ENCODE measurements at places on chromosomes 1 and 21.

- no peak for DNase-seq
Measured at GRCh38 chr1:169132512-169133227, 26.2 kb downstream of the ATP1B1 start.

DNA sequence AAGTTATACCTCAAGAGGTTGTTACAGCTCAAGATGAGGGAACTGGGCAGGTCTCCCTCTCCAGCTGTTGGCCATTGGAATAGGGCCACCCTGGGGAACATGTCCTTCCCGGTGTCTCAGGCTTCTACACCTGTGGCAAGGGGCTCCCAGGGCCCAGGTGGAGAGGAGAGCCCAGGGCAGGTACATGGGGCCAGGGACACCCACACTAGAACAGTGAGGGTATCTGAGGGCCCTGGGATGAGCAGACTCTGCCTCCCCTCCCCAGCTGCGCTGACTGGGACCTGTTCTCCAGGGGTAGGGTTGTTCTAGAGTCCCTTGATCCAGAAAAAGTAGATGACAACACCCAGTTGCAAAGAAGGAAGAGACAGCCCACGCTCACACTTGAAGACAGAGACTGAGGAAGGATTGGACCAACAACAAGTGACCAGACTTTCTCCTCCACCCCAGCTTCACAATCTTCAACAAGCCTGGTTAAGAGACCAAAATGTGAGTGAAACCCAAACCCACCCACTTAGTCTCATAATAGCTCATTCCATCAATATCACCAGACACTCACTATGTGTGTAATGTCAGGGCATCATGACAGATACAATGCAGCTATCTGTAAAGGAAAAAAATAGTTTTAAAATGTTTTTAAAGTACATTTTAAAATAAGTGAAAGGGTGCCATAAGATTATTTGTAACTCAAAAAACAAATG lies 439.3 kb downstream of the NPHP4 start:
- DNase-seq = no peak

DNA sequence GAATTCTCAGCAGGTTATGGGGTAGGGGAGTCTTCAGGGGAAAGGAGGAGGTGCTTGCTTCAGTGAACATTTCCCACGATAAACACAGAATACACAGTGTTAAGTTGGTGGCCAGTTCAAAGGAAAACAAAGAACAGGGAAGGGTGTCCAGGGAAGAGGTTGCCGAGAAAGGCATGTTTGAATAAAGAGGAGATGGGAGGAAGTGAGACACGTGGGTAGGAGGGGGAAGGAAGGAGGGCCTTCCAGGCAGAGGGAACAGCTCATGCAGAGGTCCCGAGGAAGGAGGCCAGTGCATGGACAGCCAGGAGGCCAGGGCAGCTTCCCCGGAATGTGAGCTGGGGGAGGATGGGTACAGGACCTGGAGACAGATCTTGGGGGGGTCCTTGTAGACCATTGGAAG lies 130.3 kb upstream of the TMEM51 start:
- no peak for DNase-seq

DNA sequence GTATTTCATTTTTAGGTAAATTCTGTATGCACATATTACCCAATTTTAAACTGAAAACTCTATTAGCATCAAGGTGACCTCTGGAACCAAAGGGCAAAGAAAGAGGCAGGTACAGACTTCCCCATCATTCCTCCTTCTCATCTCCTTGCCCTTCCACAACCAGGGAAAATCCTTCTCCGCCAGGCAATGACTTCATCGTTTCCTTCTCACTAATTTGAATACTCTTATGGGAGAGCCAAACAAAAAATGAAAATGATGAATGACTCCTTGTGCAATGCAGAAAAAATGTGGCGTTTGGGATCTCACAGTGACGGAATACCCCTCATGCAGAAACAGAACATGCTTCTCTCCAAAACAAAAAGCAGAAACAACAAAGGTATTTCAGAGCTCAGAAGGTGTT lies 83.7 kb downstream of the HLCS start:
- no peak for DNase-seq

GRCh38 chr1:32332290-32333079 lies 3.5 kb downstream of the MARCKSL1 start:
- DNase-seq = no peak

GRCh38 chr21:26087223-26087918 lies 83.2 kb downstream of the APP start:
- DNase-seq = no peak

DNA sequence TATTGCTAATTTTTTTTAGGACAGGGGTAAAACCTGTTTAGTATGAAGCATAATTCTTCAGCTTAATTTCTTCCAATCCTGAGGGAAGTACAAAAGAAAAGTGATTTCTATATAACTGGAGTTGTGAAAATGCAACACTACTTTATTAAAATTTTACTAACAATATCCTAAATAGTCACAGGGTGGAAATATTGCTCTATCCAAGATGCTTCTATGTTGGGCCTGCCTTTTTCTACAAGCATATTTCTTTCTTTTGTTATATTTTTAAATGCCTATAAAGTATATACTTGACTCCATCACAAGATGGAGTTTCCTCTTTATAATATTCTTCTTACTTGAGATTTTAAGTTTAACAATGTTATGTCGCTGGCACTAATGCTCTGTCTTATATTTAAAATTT lies 37.9 kb downstream of the DTL start:
- DNase-seq = no peak

DNA sequence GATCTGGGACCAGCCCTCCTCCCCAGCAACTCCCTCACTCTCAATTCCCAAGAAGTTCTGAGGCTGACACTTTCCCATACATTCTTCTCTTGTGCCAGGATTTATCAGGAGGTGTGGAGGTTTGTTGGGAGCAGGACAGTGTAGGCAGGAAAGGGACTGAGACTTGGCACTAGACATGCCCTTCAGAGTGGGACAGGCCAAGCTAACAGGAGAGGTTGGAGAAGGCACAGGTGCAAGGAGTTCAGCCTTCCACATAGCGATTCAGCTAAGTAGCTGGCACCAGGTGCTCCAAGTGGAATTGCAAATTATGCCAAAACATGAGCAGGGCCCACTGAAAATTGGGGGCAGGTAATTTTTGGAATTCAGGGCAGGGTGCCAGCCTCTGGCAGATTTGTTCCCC lies 83.0 kb upstream of the DUSP10 start:
- DNase-seq = no peak

GRCh38 chr1:51525295-51525694 lies 6.2 kb upstream of the EPS15 start:
- no peak for DNase-seq

DNA sequence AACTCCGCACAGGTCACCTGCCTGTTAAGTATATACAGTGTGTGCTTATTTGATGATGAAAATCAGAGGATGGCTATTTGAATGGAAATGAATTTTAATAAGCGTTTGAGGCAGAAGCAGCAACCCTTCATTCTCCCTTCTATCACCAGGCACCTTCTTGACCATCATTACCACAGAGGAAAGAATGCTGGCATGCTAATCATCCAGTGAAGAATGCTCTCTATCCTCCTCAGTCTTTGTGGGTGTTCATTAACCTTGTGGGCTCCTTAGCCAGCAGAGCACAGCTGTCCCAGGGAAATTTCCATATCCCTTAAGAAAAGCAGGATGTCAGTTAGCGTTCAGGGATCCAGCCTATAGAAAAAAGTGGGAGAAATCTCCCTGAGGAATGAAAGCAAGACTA lies 428.0 kb upstream of the CAMK1G start:
- DNase-seq = no peak

- no peak for DNase-seq
Measured at GRCh38 chr1:179591592-179592580, at the start of gene TDRD5. Gene TDRD5, plus strand, starts transcription at chr1:179591832. Its CDS starts 784 bp downstream, at chr1:179592616.

DNA sequence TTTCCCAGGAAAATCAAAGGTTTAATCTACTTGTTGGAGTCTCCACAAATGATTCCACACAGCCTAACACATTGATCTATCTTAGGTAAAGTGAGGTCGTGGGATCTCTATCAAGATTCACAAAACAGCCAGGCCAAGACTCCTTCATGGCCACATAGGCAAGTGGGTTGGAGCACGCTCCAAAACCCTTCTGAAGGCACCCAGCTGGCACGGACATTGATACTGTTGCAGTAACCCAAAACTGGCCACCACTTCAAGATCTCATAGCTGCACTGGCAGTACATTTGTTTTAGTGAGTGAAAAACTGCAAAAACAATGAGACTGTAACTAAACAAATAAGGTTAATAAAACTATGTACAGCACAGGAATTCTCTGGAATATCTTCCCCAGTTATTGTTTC lies 61.9 kb downstream of the COLGALT2 start:
- DNase-seq = no peak

DNA sequence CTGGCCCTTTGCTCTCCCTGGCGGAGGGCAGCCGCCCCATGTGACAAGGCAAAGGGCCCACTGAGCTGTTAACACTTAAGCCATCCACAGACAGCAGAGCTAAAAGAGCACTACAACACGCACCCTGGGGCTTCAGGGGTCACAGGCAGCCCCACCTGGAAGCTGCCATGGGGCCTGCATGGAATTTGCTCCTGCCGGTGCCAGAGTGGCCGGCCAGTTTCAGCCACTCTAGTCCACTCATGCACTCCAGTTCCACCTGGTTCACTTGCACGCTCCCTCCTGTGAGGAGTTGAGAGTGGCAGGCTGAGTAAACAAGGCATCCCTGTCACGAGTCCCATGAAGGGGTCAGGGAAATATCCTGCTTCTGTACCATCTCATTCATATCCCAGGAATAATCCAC lies 55.3 kb downstream of the RIMS3 start:
- DNase-seq = no peak

DNA sequence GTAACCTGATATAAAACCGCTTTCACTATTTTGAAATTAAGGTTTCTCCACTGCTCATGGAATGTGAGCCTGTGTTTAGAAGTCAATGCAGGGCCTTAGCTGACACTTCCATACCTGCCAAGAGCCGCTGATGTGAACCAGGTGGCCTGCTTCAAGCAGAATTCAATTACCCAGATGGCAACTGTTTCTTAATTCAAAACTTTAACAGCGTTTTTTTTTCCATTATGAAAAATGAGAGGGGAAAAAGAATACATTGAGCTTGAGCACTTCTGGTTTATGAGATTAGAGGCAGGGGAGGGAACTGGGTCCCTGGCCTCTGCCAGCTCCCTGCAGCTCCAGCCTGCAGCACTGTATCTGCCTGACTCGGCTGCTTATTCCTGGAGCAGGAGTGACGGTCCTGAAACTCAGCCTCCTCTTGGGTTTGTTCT lies 7.7 kb upstream of the ATP1A1 start:
- DNase-seq = no peak

DNA sequence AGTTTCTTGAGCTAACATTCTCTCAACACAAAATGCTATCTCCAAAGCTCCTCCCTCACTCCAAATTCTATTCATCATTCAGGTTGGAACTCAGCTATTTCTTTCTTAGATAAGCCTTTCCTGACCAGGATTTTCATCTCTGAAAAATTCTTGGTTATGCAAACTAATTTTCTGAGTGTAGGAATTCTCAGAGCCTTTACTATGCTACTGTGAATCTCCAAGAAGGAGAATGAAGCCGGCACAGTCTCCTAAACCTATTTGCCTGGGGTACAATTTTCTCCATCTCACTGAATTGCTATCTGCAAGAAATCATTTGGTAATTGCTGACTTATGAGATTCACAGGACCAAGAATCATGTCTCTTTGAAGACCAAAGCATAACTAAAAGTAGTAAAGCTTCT lies 325.9 kb upstream of the ESRRG start:
- no peak for DNase-seq

DNA sequence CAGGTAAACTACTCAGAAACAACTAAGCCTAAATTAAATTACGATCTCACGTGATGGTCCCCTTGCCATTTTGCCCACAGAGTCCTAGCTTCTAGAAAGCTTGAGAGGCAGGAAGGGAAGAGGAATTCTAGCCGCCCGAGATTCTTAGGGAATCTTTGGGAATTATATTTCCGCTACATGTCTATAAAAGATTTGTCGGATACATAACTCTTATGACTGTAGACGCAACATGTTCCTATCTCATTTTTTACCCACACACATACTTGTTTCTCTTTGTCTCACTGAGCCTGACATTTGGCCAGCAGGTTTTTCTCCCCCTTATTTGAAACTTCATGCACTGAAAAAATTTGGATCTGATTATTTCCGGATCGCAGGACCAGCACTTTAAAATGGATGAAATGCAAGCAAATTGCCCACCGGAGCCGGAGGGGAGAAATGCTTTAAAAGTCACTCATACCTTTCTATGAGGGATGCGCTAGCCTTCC lies 5.5 kb downstream of the GLIS1 start:
- no peak for DNase-seq

- DNase-seq = no peak
Measured at GRCh38 chr1:170200161-170200560, 54.4 kb downstream of the NTMT2 start.

- no peak for DNase-seq
Measured at GRCh38 chr1:55959136-55959548, 620.2 kb downstream of the PLPP3 start.

DNA sequence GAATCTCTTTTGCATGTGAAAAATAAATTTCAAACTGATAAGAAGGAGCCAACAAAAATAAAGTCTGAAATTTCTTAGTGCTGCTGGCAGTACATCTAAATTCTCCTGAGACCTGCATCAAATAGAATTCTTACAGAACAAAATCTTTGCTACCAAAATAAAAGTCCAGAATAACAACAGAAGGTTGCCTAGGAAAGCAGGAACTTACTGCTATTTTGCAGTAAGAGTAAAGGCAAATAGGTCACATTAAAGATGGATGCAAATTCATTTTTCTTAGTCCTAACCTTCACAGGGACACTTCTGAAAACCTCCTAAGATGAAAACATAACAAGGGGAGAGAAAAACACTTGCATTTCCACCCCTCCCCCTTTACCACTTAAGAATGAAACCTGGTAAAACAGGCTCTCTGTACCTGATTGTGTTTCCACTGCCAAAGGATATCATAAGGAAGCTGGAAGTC lies 59.0 kb downstream of the RUSC1 start:
- no peak for DNase-seq

GRCh38 chr1:182235952-182236650 lies 155.5 kb downstream of the GLUL start:
- DNase-seq = no peak

DNA sequence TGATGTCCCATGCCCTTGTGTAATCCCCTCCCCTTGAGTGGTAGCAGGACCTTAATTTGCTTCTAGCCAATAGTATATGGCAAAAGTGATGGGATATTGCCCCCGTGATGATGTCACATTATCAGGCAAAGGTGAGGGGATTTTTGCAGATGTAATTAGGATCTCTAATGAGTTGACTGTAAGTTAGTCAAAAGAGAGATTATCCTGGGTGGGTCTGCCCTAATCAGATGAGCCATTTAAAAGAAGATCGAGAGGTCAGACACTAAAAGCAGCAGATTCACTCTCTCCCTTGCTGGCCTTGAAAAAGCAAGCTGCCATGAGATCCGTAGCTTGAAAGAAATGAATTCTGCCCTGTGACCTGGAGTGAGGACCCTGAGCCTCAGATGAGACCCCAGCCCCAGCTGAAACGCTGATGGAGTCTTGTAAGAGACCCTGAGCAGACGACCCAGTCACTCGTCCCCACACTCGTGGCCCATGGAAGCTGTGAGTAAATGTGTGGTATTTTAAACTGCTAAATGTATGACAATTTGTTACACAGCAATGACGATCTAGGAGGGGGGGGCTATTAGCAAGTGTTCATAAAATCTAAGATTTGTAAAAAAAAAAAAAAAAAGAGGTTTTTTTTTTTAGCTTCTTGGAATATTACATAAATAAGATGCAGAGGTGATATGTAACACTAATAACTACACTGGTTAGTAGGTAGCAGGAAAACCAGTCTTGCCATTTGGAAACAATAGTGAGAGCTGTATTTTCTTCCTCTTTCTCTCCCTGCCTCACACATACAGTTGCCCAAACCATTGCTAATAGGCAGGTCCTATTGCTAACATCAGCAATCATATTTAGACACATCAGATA lies 50.3 kb upstream of the TARBP1 start:
- no peak for DNase-seq
